ENCODE measurements at places on chromosomes 2 and 18.

GRCh38 chr2:119066272-119066804, 92.2 kb downstream of the C1QL2 start:
- no peak for DNase-seq

- no peak for DNase-seq
Measured at GRCh38 chr2:45942237-45942738, 290.8 kb downstream of the PRKCE start.

GRCh38 chr2:28643911-28644334, 107.7 kb upstream of the PPP1CB start:
- no peak for DNase-seq

DNA sequence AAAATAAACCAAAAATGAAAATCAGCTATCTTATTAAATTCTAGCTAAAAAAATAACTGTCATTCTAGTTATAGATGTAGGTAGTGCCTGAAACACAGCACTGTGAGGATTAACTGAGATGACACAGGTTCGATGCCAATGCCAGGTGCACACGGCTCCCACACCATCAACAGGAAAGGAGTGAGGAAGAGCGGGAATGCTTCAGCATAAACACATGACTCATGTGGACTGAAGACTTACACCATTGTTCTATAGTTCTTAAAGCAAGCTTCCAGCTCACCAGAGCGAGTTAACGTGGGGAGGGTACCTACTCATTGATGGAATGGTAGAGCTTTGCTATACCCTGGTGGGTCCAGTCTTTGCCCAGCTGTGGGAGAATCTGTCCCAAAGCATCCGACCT, 76.7 kb downstream of the EMILIN2 start:
- DNase-seq = no peak

DNA sequence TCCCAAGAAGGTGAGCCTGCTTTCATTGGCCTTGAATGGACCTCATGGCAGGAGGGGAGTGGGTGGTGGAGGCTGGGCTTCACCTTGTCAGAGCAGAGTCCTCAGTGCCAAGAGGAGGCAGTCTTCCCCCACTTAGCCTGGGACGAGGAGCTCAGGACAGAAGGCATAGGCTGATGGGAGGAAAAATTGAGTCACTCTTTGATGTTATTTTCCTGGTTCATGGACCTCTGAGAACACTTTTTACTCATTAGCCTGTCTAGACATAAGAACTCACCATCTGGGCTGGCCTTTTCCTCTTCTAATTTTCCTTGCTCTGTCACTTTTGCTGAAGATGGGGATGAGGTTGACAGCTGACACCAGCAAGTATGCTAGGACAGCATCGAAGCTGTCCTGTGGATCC, 225.7 kb upstream of the TNP1 start:
- no peak for DNase-seq

- no peak for DNase-seq
Measured at GRCh38 chr2:21461754-21462240, 338.0 kb downstream of the TDRD15 start.

DNA sequence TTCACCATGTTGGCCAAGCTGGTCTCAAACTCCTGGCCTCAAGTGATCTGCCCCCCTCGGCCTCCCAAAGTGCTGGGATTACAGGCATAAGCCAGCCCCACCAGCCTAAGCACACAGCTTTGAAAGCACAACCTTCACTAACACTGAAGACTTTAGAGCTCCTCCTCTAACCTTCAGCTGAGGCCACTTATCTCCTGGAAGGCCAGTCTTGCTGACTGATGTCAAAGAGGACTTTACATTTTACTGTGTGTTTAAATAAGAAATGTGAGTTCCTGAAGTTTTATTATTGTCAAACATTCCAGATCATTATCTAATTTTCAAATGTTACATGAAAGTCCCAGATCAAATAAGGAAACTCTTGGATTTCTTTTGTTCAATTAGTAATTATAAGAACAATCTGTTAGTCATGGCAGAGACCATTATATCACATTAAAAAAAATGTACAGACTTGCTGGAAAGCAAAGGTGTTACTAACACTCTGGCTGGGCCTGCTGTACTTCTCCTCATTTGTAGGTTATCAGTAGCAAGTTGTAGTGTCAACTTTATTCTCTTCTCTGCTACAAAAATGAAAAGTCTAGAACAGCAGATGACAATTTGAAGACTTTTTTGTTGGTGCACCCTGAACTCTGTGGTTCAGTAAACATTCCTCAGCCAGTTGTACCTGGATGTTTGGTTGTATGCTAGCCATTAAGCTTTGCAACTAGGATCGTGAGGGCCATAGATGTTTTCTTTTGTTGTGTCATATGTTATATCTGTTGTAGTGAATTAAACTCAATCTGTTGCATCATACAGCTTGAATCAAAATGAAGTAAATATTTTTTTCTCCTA, 80.0 kb downstream of the AOX1 start:
- DNase-seq = no peak

DNA sequence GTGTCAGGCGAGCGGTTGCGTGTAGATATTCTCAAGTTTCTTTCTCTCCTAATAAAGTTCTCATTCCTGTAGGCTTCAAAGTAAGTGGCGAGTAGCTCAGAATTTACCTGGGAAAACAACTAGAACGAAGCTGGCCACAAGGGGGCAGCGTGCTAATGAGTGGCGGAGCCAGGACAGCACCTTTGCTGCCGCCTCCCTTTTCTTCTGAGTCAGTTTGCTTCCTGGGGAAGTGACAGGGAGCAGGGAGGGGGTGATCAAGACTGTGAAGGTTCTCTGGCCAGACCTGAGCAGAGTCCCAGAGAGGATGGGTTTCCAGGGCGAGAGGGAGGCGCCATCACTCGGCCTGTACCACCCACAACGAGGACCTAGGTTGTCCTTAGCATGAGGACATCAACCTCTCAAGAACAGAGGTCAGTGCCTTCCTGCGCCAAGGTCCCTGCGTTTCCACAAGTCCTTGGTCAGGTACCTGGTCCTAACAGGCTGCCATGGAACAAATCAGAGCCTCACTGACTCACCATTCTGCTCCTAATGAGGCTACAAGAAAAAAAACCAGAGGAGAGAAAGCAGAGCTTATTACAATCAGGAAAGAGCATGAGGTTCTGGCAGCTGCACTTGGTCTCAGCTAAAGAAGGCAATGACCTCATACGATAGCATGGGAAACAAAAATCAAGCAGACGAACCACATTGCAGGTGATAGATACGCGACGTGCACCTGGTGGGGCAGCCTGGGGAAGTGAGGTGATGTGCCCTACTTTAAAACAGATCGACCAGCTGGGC, 98.7 kb downstream of the PLB1 start:
- peak; percentile 82 for DNase-seq

GRCh38 chr2:112600634-112601033, 16.2 kb downstream of the CHCHD5 start:
- no peak for DNase-seq

DNA sequence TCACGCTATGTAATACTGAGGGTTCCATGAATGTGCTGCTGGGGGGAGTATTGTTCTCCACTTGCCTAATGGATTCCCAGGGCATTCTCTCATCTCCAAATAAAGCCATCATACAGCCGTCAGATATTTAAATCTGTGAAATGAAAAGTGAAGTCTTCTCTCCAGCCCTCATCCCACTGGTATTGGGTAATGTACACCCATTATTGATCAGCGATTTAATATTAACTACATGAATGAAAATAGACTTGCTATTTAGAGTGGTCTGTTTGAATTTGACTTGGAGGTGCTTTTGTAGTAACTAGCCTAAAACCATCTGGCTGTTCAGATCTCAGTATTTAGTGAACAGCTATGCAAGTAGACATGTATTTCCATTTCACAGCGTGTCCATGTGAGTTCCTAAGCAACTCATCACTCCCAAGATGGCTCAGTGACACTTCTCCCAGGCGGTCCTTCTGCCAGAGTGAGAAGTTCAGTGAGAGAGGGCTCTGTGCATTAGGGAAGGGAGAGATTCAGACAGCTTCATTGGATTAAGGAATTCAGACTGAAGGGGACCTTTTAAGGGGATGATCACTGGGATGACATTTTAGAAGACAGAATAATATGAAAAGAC, 140.7 kb downstream of the WDSUB1 start:
- no peak for DNase-seq

DNA sequence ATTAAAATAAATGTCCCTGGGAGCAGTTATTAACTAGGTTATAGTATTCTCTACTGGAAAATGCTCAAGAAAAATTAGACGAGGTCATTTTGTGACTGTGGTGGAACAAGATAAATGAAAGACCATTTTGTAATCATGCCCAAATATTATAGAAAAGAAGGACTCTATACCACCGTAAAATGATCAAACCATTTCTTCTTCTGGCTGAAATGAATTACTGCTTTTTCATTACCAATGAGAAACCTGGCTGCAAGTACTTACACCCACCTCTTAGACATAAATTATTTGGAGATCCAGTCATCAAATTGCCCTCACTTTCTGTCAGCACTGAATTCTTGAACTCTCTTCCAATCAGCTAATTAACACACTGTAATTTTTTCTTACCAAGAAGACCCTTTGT, 74.2 kb upstream of the FSIP2 start:
- no peak for DNase-seq

DNA sequence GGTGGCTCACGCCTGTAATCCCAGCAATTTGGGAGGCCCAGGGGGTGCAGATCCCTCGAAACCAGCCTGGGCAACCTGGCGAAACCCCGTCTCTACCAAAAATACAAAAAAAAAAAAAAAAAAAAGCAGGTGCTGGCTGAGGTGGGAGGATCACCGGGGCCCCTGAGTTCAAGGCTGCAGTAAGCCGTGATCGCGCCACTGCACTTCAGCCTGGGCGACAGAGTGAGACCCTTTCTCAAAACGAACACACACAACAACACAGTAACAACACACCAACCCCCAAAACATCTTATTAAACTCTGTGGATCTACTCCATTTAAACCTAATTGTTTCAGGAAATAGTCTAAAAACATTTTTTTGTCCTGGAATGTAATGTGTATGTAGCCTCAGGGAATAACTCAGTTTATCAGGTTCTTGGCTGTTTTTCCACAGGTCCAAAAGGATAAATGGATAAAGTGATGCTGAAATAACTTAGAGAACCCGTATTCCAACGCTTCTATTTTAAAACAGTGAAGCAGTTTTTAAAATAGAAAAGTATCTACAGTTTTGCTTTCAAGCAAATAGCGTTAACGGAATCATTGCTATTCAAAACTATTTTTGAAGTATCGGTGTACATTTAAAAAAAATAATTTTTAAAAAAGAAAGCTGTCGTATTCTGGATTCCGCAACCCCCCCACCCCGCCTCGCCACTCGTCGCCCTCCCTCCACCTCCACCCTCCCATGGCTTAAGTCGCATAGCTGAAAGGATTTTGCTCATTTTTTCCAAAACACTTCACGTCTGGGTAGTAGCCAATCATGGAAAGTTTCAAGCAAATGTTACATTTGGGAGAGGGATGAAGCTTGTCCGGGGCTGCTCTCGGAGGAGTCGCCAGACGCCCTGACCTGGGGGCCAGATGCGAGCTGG, 895 bp upstream of the GLS start:
- DNase-seq = no peak

DNA sequence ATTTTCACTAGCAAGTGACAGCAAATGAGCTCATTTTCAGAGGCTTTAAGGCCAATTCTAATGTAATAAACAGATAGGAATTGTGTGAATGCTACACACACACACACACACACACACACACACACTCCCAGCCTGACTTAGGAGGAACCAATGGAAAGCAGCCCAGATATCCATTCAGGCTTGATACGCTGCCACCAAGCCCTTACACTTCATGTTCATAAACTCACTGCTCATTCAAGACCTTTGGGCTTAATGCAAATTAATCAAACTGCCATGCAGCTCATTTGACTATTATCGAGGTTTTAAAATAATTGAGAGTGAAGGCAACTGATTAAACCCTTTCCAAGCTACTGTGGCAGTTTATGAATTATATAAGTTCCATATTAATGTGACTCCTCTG, 298.9 kb upstream of the NCKAP5 start:
- DNase-seq = no peak

DNA sequence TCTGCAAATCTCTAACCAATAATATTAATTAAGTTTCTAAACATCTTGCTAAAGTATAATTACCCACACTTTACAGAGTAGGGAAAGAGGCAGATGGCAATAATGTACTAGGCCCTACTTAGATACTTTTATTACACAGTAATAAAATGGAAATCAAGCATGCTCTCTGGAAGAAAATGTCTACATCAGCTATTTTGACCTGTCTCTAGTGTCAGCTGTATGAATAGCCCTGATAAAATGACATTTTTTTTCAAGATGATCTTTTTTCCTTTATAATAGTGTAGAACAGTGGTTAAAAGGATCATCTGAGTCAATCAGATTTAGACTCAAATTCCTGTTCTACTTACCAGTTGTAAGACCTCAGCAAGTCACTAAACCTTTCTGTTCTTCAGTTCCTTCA, 397.3 kb downstream of the GRB14 start:
- no peak for DNase-seq

DNA sequence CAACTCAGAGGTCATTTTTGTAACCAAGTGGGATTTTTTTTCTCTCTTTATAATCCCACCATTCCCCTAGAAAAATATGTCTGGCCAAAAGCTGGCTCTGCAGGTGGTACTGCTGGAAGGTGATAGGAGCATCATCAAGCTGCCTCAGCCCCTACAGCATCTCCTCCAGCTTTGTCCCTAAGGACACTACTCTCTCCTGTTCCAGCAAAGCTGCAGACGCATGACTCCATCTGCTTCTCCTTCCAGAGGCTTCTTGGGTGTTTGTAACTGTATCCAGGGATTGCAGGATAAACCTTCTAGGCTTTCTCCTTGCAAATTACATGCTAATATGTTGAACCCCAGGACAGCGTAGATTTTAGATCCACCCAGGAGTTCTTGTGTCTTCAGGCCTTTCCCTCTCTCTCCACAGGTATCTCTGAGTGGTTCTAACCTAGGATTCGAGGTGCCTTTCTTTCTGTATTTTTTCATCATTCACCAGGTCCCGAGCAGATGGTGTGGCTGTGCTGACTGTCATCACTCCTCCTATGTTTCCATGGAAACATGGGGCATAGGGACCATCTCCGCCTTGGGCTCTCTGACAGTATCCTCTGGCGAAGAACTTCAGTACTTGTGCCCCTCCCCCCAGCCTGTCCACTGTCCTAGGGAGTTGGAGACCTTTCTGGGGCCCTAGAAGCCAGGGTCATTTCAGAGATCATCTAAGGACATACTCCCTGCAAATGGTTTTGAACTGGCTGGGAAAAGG, 34.3 kb downstream of the AFF3 start:
- DNase-seq = no peak

GRCh38 chr2:40450796-40451430, 977 bp downstream of the SLC8A1 start:
- DNase-seq = peak; percentile 35

DNA sequence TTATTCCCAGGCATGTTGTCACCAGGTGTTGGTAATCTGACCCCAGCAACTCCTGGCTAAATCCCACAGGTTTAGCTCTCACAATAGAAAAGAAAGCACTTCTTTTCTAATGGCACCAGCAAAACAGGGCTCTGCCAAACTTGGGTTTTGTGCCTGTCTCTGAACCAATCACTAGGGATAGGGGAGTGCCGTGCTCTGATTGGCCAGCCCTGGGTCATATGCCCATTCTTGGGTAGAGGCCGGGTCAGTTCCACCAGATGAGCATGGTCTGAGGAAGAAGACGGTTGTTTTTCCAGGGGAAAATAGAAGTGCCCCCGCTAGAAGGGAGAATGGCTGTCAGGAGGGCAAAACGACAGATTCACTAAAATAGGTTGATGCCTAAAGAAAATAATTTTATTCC, 14.7 kb downstream of the CDK15 start:
- no peak for DNase-seq

GRCh38 chr2:52861596-52861995, 906.0 kb upstream of the CHAC2 start:
- DNase-seq = no peak
